ENCODE measurements at places on chromosomes 2 and 18.

DNA sequence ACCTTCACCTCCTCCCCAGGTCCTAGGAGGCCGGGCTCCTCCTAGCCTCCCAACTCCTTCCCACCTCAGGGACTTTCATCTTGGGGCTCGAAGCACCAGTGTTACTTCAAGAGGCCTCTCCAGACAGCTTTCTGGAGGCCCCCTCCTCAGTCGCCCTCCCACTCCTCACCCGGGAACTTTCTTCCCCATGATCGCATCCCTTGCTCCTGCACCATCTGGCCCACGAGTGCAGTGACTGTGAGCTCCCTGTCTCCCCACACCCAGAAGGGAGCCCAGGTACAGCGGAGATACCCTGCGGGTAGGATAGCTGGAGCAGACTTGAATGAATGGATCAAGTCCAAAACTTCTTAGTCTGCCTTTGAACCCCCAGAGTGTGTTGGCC is 6.1 kb downstream of the ERFE start:
- DNase-seq = no peak

GRCh38 chr2:220096406-220096805 is 469.0 kb downstream of the SLC4A3 start:
- DNase-seq = no peak

GRCh38 chr2:196915507-196916189 is 10.9 kb downstream of the PGAP1 start:
- no peak for DNase-seq

DNA sequence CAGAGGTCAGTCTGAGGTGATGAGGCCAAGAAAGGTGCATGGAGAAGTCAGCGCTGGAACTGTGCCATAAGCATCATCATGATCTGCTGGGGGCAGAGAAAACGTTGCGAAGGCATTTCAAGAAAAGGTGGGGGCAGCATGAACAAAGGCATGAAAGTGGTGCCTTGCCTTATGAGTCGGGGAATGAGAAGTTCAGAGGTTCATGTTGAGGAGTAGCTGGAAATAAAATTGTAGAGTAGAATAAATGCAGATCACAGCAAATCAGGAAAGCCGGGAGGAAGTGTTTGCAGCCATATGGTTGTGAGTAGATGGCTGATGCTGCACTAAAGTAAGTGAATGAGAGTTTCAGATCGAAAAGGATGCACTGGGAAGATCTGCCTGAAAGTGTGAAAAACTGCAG is 72.1 kb upstream of the ARL5A start:
- no peak for DNase-seq

- DNase-seq = no peak
Measured at GRCh38 chr2:36466135-36466534, 110.6 kb downstream of the CRIM1 start.

DNA sequence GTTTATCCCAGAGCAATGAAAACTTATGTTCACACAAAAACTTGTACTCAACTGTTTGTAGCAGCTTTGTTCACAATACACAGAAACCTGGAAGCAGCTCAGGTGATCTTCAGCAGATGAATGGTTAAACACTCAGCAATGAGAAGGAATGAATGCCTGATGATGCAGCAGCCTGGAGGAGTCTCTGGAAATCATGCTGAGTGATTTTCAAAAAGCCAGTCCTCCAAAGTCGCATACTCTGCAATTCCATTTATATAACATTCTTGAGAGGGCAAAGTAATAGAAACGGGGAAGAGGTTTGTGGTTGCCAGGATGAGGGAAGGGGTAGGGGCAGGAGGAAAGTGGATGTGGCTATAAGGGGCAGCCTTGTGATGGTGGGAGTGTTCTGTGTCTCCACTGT is 108.1 kb downstream of the CTIF start:
- no peak for DNase-seq

DNA sequence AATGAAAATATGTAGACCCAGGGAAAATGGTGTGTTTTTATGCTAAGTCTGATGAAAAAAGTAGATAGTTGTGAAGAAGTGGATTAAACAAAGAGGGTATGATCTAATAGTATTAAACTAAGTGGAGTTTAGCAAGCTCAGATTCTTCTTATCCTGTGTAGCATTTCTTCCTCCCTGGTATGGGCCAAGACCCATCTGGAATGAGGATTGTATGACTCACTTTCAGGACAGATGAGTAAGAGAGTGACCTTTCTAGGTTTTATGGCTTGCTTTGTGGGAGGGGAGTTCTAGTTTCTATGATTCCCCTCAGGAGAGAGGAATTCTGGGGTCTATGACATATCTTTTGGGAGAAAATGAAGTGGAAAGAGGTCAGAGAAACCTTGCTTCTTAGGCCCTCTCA is 550.1 kb downstream of the SPAG16 start:
- no peak for DNase-seq

DNA sequence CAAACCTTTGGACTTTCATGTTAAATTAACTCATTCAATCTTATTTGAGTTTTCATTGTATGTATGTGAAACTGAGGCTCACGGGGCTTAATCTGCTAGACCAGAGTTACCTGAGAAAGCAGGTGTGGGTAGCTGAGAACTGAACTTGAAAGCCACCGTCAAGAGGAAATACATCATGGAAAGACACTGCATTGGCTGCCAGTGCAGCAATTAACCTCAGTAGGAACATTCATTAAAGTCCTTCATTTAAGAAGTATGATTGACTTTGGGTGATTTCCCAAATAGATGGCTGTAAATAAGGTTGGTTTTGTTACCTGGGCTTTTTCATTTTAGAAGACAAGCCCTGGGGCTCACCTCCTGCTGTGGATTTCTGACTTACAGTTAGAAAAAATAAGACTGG is 36.5 kb upstream of the MGAT5 start:
- DNase-seq = no peak

GRCh38 chr18:77124452-77124922 is 8.1 kb downstream of the MBP start:
- no peak for DNase-seq

- peak; percentile 36 for DNase-seq
Measured at GRCh38 chr2:79860228-79861058, 347.6 kb downstream of the CTNNA2 start.

- DNase-seq = no peak
Measured at GRCh38 chr2:136015699-136016098, 30.3 kb upstream of the DARS1 start.

- DNase-seq = no peak
Measured at GRCh38 chr2:194566907-194567660, 1089.9 kb upstream of the SLC39A10 start.

DNA sequence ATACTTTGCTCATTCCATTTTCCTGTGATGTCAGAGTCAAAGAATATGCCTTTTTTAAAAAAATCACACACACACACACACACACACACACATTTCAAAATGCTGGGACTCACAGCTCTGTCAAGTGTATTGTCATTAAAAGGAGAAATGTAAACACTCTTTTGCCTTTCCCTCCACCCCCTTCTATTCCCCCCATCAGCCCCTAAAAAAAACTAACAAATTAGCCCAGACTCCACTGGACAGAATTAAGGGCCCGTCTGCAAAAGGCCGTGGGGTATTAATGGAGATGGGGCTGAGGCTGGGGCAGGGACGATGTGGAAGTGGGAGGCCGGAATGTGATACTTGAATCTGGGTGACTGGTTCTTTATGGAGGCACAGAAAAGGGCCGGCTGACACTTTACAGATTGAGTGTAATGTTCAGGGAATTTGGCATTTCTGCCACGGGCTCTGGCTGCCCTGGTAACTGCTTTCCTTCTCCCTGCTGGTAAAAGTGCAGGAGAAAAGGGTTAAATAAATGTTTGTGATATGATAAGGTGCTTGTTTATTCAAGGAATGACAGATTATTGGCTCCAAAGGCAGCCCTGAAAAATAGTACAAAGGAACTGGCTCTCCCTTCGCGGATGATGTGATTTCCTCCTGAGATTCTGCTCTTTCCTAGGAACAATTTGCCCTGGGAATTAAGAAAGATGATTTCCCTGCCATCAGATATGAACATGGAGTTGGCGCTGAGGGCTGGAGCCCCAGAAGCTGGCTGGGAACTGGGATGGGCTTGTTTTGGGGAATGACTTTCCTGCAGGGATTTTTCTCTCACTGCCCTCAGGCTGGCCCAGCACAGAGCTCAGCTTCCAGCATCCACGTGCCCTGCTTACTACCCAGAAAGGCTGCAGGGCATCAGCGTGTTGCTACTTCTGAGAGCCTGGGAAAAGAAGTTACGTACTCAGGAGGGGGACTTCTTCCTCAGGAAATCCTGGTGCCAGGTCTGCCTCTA is 52.8 kb upstream of the CTAGE1 start:
- DNase-seq = peak; percentile 62

- no peak for DNase-seq
Measured at GRCh38 chr2:3487028-3487425, 32.3 kb downstream of the ADI1 start.

GRCh38 chr2:219560893-219561178 is 10.5 kb downstream of the OBSL1 start:
- no peak for DNase-seq

DNA sequence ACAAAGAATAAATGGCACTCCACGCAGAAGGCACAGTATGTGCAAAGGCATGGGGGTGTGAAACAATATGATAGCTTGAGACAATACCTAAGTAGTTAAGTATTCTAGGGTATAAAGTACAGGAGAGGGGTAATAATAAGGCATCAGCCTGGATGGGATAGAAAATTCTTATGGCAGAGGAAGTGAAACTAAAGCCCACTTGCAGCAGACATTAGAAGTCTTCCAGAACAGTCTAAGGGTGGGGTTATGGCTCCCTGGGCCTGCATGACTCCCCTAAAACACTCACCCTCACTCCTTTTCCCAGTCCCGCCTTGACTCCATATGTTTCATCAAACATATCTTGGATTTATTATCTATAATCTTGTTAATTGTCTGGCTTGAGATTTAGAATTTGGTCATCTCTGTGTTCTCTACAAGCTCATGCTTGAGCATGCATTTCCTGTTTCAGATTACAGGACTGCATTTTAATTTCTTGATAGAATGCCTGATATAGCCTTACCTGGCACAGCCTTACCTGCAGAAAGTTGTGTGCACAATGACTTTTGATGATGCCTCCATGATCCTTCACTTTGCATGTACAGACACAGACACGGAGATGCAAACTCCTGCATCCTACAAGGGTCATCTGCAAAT is 28.5 kb upstream of the TMBIM1 start:
- DNase-seq = no peak

GRCh38 chr18:75797046-75797445 is 369.5 kb upstream of the SMIM21 start:
- no peak for DNase-seq

DNA sequence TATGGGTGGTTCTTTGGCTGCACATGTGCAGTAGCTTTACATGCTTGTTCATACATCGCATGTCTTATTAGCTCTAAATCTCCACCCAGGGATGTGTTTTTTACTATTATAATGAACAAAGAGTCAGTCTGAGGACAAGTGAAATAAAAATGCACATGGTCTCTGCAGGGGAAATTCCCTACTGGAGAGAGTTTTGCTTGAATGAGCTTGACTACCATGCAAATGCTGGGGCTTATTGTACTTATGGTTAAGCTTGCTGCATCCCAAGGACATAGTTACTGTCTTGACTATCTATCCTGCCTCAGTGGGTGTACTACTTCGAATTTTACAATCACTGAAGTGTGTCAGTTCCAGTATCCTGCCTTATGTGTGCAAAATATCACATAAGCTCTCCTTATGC is 362.7 kb downstream of the TDRD15 start:
- DNase-seq = no peak

- DNase-seq = no peak
Measured at GRCh38 chr2:241417626-241418025, 61.5 kb downstream of the FARP2 start.

- no peak for DNase-seq
Measured at GRCh38 chr2:54088191-54088634, 27.2 kb upstream of the ACYP2 start.

GRCh38 chr2:183070942-183071844 is 7.4 kb upstream of the DUSP19 start:
- peak; percentile 35 for DNase-seq

DNA sequence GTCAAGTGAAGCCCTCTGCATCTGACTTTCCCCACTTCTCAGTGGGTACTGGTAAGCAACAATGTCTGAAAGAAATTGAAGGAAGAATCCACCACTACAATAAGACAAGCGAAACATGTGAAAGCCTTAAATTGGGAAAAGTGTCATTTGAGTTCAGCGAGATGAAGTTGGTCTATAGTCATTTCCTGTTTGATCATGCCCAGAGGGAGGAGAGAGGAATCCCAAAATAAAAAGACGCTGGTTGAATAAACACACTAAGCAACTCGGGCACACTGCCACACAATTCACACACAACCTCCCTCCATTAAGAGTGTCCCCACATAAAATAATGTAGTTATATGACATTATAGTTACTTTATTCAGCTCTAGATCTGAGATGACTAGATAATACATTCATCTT is 166.1 kb downstream of the CBLN2 start:
- no peak for DNase-seq

DNA sequence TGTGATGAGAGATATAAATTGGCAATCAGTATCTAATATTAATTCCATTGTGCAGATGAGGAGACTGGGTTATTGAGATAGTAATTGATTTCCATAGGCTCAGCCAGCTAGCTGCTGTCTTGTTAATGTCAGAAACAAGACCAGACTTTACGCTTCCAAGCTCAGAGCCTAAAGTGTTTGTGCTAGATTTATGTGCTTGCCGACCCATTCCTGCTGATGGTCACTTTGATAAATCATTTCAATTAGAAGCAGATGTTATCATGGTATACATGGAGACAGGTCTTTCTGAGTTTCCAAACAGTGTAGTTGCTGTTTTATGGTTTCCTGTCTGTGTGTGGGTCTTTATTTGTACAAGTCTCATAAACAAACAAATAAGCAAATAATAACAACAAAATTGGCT is 92.8 kb downstream of the AQP4 start:
- DNase-seq = peak; percentile 51

DNA sequence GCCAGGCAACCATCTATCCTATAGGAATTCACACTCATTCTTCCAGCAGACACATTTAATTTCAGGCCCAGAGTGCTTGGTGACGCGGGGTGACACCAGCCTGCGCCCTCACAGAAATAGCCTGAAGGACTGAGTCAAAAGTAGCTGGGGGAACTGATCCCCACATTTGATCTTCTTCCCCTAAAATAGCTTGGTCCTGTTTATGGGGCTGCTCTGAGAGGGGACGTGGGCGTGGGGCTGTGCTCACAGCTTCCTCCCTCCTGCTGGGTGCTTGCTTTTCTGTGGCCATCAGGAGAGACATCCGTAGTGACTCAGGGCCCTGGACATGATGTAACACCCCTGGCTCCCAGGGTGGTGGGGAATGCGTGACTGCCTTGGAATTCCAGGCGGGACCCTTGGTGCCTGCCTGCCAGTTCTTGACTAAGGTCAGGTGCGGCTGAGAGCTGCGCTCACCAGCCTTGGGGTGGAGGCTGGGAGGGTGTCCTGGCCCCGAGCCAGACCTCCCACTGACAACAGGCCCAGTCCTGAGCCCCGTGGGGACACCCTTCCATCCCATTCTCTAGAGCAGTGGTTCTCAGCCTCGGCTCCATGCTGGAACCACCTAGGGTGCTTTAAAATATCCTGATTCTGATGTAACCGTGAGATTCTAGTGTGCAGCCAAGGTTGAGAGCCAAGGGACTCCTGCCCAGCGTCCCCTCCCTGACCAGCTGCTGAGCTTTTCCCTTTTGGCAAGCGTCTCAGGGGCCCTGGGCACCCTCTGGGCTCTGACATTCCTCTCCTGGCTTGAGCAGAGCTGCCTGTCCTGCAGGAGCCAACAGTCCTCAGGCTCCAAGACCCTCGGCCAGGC is 47.4 kb upstream of the SMAD7 start:
- DNase-seq = peak; percentile 78
